Stimulated activated CD8-positive, alpha-beta memory T cell treated with anti-CD3 and anti-CD28 coated beads, Interleukin-4, amount 100 ng/mL, for 48 hours (primary cell): ENCODE measurements at places on chromosomes 7 and 10.

DNA sequence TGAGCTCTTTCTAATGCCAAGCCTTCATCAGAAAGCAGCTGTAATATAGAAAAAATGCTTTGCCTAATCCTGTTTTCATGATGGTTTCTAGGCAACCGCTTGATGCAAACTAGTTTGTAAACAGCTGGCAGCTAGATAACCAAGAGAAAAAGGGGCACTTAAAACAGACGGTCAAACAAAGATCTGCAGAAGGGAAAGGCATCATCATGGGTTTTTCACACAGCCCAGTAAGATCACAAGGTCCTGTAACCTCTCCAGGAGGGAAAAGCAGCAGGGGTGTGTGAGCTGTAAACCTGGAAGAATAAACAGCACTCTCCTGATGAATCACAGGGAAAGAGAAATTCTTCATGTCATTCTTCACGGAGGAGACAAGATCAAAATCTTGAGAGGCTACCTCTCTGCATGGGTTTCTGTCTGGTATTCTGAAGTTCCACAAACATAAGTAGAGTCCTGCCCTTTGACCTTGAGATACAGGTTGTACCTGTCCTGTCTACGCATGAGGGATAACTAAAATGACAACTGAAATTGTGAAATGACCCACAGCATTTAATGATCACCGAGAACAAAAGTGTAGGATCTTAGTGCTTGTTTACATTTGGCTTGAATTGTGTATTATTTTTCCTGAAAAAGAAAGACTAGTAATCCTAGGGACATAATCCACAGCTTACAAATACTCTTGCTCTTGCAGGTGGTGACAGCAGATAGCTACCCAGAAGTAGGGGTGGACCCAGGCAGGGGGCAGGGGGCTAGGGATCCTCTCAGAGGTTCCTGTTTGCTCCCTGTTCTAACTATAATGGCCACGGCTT is 48.0 kb downstream of the CREB3L2 start:
- no peak for DNase-seq

- DNase-seq, result no peak
These were observed 46.4 kb downstream of the TMEM168 start for GRCh38 chr7:112743811-112744210.

GRCh38 chr10:34319197-34319846 is 495.8 kb downstream of the PARD3 start:
- DNase-seq, result no peak

DNA sequence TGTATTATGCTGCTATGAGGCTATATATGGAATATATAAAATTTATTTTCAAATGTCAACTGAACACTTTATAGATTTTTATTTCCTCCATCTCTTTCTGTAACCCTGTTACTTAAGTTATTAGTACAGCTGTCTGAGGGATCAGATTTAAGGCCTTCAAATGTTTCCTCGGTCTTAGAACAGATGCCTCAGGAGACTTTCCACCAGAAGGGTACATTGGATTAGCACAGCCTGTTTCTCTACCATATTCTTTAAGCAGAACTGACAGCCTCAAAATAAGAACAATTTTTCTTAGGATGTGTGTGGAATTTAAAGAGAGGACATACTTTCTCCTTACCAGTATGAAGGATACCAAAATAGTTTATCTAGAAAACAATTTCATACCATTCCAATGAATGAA is 53.0 kb upstream of the HGF start:
- no peak for DNase-seq

- no peak for DNase-seq
These were observed 223.3 kb upstream of the GPR26 start for GRCh38 chr10:123442901-123443300.

- DNase-seq, result no peak
These were observed 64.2 kb upstream of the RAPGEF5 start for GRCh38 chr7:22420973-22421635.

DNA sequence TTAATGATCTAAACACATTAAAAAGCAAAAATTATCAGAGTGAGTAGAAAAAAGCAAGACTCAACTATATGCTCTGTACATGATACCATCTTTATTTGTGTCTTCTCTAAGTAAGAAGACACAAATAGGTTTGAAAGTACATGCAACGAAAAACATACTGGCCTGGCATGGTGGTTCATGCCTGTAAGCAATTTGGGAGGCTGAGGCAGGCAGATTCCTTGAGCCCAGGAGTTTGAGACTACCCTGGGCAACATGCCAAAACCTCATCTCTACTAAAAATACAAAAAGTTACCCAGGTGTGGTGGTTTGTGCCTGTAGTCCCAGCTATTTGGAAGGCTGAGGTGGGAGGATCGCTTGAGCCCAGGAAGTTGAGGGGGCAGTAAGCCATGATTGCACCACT is 78.1 kb upstream of the TOMM7 start:
- DNase-seq, result no peak
